ENCODE measurements at places on chromosomes 3 and 15.

DNA sequence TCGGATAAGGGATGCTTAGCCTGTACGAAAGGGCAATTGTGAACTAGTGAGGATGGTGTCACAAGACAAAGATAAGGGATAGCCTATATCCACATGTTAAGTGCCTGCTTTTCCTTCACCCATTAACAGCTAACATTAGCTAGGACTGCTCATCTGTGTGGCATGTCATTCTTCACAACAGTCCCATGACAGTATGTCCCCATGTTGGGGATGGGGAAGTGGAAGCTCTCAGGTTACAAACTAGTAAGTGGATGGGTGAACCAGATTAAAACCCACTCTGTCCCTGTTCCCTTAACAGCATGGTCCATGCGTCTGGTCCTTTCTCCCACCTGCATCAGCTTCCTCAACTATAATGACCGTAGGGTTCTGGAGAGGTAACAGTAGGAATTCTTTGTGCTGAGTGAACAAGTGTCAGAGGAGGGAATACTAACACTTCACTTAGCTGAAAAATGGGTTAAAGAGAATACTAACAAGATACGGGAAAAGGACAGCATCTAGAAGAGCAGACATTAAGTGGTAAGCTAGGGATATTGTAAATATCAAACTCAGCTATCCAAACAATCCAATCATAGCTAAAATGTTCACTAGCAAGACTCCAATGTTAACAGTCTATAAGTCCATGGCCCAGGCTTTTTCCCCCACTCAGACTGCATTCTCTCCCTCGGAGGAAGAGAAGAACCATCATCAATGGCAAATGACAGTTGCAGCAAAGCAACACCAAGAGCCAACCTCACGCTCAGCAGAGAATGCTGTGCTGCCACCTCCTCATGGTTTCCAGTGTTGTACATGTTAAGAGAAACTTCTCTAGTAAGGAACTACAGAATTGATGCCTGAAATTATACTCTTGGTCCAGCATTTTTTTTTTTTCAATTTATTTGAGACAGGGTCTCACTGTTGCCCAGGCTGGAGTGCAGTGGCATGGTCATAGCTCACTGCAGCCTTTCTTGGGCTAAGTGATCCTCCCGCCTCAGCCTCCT is 5.0 kb downstream of the RPLP1 start:
- DNase-seq = no peak

GRCh38 chr3:110650741-110651140 is 420.9 kb upstream of the NECTIN3 start:
- no peak for DNase-seq

- DNase-seq = no peak
These were observed 582.9 kb downstream of the NSUN3 start for GRCh38 chr3:94645790-94646189.

DNA sequence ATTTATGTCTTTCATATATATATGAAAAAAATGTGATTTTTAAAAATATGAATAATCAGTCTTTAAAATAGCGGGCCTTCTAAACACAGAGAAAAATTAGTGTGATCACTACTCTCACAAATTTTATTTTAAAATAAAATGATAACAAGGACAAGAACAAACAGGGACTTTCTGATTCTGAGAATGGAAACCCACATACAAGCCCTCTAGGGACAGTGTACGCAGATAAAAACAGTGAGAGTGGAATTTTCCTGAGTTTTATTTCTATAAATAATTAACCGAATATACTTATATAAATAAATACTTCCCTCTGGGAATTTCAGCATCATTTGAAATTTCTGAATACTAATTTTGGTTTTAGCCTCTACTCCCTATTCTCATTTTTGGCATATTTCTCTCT is 201.4 kb upstream of the CBLB start:
- no peak for DNase-seq

DNA sequence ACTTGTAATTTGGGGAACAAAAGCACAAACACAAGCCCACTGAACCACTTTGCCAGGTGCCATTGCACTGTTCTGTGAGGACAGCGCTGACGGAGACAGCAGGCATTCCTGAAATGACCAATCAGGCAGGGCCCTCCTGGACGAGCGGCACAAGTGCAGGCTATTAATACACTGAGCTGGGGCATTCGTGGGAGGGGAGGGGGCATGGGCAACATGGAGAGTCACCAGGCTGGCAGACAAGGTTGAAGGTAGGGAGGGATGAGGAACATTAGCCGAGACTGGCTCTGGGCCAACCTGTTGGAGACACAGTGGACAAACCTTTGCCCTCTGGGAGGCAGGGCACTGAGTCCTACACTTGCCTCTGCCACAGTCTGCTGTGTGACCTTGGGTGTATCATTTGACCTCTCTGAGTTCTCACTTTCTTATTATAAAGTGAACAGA is 45.6 kb downstream of the NOX5 start:
- no peak for DNase-seq

DNA sequence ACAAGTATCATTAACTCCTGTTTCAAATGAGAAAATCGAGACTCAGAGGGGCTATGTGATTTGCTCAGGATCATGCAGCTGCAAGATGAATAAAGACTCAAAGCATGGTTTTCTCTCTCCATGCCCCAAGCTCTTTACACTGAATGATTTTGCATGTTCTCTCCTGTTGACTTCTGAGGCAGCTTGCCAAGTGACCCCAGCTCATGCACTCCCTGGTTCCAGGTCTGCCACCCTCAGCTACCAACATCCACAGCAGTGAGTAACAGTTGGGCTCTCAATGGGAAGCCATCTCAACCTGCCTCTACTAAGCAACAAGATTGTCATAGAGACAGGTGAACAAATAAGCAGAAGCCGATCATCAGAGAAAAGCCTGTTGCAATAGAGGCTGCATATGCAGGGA is 116.9 kb upstream of the GADL1 start:
- DNase-seq = no peak

- peak; percentile 49 for DNase-seq
These were observed 17.6 kb downstream of the C15orf62 start for GRCh38 chr15:40787344-40787841.
